ENCODE measurements at places on chromosomes 6 and 20.

DNA sequence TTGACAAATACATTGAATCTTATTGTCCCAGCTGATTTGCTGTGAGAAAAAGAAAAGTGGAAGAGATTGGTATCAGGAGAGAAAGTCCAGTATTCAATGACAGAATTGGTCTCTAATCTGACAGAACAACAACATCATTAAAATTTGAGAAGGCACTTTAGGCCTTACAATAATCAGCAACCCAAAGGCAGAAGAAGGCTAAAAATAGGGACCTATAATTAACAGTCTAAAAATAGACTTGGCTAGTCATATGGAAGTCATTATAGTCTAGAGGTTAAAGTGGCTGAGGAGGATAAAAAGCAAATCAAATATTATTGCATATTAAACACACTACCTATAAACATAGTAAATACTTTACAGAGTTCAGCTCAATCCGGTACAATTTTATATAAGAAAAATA is 393.6 kb upstream of the JAG1 start:
- DNase-seq, result no peak

DNA sequence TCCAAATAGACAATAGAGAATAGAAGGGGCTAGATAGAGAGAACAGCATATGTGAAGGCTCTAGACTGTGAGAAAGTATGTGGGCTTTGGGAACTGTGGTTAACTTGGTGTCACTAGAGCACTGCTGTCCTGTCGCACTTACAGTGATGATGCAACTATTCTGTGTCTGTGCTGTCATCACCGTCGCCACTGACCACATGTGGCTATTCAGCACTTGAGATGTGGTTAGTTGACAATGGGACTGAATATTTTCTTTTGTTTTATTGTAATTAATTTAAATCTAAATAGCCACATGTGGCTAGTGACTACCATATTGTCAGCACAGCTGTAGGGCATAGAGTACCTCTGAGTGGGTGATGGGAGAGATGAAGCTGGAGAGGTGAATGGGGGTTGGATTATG is 39.0 kb upstream of the IFNGR1 start:
- DNase-seq, result no peak

DNA sequence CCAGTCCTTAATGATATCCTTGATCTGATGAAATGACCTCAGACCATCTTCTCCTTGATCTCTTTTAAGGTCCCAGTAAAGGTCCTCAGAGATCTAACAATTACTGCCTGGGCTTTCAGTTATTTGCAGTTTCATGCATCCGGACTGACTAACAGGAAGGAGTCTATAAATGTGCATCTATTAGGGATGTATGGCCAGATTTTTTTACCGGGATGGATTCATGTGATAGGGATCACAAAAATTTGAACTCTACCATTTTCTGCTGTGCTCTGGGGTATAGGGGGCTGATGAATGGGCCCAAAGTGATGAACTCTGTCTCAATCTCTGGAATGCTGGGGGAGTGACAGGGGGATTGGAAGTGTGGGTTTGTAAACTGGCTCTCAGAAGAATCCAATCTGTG is 36.2 kb upstream of the SCUBE3 start:
- no peak for DNase-seq

- no peak for DNase-seq
These were observed 70.1 kb downstream of the ZDHHC14 start for GRCh38 chr6:157450931-157451742.
